ENCODE measurements at places on chromosomes 2 and 18. TPM values are rescaled to one million over a fixed set of nuclear protein-coding genes. Genes with fewer than 3 reads are reported as not detected.

The PDE11A gene
- not detected for total RNA-seq

- no peak for DNase-seq
Observed at GRCh38 chr2:68157002-68157401, 686 bp upstream of the PNO1 start.

DNA sequence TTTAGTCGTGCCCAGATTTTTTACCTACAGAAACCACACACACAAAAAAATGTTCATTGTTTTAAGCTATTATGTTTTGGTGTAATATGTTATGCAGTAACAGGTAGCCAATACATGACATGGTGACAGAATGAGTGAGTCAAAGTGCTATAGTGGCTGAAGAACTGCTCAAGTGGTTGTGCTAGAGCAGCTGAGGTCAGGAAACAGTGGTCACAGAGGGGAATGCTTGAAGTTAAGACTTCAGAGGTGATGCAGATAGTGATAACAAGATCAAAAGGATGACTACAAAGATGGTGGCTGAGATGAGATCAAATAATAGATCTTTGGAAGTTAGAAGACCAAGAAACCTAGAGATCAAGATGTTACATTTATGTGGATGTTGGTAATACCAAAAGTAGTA is 174.3 kb downstream of the KCNE4 start:
- no peak for DNase-seq

DNA sequence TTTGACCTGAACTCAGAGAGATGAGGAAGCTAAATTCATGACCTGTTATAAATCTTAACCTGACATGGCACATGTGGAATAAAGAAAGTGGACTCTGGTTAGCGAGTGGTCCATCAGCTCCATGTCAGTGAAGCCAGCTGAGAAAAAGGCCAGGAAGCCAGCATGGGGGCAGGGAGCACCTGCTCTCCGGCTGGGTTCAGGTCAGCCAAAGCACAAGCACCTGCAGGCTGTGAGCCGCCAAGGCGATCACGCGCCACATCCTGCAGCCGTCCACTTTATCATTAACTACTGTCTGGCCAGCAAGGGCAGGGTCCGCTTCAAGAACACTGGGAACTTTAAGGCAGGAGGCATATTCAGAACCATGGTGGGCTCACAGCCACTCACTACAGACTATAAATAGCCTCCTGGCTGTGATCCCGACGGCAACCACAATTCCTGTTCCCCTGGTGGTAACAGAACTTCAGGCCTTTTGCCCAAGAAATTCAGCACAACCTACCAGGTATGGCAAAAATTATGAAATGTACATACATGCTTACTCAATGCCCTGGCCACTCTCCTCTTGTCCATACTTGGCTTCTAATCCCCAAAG is 35.5 kb downstream of the ACVR1 start:
- no peak for DNase-seq

- no peak for DNase-seq
Observed at GRCh38 chr2:7819850-7820249, 862.0 kb upstream of the ID2 start.

GRCh38 chr18:46362533-46362932 is 258.3 kb downstream of the HAUS1 start:
- DNase-seq, result no peak

DNA sequence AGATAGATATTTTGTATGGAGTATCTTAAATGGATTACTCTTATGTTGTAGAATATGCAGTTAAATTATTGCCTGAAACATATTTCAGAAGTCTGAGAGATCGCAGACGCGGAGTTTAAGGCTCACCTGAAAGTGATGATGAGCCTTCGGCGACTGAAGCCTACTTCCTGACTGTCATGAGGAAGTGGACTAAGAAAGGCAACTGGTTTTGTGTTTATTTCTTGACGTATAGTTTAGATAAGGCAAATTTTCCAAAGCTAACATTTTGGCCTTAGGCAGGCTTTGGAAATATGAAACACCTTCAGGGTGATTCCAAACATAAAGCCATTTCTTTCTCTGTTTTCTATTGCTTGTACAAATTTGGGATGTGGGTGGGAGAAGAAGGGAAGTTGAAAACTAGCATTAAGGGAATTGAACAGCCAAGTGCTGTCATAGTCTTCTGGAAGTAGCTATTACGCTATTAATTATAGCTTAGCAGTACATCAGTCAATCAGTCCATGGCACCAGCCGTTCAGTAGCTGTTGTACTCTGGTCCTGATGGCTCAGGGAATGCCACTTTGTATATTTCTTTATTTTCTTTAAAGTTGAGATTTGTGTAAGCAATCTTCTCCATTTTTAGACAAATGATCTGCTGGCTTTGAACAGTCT is 1.5 kb downstream of the GRHL1 start:
- DNase-seq, result no peak

DNA sequence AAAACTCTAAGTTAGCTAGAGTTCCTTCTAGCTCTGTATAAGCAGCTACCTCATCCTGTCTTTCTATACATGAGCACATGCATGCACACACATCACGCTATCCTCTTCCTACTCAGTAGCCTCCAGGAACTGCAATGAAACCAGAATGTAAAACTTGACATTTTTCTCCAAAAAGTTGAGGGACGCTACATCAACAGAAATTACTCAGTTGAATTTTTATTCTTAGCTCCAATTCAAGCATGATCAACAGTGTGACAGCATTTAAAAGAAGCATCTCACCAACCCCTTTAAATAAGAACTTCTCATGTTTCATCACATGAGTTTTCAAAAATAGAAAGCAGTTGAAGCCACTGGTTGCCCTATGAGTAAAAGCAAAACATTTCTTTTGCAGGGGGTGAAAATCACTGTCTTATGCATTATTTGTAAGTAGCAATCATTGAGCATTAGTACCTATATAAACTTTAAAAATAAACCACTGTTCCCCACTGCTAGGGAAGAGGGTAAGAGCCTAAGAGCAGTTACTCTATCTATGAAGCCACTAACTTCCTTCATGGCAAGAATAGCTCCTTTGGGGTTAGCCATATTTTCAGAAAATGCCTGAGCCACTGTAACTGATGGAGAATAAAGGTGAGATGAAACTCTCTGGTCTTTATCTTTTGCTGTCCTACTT is 77.9 kb upstream of the ARL5A start:
- DNase-seq, result no peak

DNA sequence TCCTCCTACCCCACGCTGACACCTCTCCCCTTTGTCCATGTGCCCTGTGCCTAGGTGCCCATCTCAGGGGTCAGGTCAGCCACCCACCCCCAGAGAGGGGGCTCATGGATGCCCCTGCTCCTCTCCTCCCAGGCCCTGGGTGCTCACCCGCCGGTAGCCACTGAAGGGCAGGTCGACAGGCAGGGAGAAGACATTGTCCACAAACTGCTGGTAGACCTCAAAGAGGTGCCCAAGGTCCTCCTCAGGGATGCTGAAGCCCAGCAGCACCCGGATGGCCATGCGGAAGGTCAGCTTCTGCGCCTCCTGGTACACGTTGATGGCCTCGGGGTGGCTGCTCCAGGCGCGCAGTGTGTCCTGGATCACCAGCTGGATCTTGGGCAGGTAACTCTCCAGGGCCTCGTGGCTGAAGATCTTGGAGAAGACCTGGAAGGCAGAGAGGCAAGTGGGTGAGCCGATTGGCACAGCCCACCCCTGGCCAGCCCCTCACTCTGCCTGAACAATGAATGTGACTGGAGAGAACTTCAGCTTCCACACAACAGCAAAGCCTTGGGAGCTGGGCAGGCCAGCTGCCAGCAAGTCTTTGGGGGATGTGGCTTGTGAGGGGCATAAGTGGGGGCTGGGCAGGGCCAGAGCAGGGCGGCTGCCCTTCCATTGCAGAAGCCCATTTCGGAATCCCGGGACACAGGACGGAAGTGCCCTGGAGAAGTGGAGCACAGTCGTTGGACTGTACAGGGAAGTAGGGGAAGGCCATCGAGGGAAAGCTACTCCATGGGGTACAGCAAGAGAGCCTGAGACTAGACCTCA is 12.5 kb downstream of the CYP26B1 start:
- DNase-seq, result no peak

DNA sequence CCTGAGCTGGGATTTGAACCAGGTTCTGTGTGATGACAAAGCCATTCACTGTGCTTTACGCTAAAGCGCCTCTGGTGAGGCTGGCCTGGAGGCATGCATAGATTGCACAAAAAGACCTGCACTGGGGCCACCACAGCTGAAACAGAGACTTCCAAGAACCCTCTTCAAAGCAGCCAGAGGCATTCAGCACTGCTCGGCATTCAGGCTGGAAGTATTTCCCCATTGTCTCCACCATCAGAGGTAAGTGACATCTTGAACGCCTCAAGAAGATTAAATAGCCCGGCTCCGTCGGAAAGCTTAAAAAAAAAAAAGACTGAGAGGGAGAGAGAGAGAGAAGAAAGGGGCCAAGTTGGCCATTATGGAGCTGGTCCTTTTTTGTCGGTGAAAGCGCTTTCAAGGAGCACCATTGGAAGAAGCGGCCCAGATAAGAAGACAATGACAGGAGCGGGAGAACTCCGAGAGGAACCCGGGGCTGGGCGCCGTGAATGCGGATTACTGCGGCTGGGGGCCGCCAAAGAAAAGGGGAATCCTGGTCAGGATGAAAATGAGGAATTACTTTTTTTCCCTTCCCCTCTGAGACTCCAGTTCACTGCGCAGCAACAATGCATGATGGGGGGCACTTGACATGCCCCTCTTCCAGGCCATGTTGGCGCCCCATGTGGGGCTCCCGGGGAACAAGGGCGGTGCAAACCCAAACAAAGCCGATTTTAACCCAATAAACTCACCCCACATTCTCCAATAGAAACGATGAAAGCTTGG is 228.3 kb downstream of the MYCN start:
- DNase-seq, result no peak

The CKAP2L gene
- 4.1 TPM for total RNA-seq

The ABHD1 gene
- total RNA-seq, result not detected

- no peak for DNase-seq
Observed at GRCh38 chr2:140565756-140566155, 1565.1 kb downstream of the LRP1B start.

DNA sequence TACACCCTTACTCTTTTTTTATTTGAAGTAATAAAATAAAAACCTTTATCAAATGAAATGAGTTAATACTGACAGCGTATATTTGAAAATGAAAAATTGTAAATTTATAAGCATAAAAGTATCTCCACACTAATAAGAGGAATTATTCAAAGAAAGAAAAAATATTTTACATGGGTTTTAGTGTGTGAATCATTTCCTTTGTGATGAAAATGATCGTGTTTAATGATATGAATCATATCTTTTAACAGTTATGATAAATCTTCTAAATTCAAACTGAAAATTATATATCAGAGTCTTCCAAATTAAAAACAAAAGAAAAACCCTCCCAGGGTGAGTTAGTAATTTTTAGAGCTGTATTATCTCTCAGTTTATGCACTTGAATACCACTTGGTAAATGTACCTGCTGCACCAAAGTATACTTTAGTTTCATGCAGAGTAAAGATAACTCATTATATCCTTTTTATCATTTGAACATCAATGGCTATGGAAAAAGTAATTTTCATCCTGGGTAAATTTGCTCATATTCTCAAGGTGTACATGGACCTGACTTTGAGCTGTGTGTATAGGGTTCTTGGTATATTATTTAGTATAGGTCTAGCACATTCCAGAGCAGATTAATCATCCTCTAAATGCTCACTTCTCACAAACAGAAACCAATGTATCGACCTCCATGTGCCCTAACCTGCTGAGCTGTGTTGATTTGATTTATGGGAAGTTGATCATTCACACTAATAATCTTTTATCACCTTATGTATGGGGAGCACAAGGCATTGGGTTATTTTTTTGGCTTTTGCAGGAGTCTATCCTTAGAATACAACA is 98.7 kb upstream of the VWC2L start:
- no peak for DNase-seq

The NAT8 gene
- not detected for total RNA-seq

DNA sequence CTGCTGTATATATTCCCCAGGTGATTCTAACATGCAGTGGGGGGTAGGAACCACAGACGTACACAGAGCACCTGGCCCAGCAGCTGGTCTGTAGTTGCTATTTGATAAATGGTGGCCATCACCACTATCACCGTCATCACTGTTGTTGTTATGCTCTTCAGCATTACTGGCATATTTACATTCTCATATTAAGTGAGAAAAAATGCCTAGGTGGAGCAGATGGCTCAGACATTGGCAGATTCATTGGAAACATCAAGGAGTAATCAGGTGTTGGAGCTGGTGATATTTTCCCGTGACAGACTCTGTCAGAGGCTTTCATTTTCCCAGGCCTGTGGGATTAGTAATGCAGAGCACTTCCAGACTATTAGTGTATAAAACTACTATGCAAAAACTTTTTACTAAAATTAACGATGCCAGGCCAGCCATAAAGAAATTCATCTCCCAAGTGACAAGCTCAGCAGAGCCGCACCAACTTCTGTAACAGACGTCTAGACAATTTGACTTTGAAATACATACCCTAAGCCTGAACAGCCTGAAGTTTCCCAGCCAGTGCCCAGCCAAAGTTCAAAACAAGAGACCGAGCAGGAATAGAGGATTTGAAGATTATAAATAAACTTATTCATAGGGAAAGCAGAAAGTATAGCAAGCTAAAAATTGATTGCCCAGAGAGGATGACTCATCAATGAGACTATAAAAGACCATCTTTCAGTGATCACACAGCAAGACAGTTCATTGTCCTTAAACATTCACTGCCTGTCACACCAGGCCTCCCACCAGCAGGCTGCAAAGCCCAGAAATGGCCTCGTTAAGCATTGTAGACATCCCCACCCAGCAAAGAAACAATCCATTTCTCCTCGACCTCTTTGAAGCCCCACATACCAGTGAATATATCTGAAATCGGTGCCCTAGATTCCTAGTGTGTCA is 247.4 kb upstream of the CHAC2 start:
- no peak for DNase-seq

The ZNF397 gene
- 14.9 TPM for total RNA-seq

GRCh38 chr2:203934711-203935438 is 1.7 kb upstream of the ICOS start:
- DNase-seq, result no peak

The TFCP2L1 gene
- 0.08 TPM for total RNA-seq

The CD8B2 gene
- 0.11 TPM for total RNA-seq

GRCh38 chr2:18077704-18078103 is 199.2 kb downstream of the KCNS3 start:
- no peak for DNase-seq

The IGFBP2 gene
- total RNA-seq, result 1.4 TPM

- DNase-seq, result no peak
Observed at GRCh38 chr18:38362286-38362792, 796.7 kb upstream of the CELF4 start.

The LHCGR gene
- total RNA-seq, result not detected

DNA sequence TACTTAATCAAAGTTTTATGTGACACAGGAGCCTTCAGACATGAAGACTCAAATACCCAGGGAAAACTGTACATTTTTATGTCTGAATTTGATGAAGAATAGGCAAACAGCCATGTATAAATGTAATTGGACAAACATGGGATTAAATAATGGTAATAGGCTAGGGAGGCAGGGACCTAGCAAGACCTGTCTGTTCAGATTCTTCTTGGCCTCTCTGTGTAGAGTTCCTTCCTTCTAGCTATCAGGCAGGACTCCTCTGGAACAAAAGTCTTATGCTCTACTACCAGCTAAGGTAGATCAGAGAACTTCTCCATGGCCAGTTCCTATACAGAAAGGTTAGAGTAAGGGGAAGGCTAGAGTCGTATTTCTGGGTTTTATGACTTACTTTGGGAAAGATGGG is 9.5 kb upstream of the PARD3B start:
- DNase-seq, result no peak

The CDK15 gene
- total RNA-seq, result not detected

Data from activated T-cell treated with anti-CD3 and anti-CD28 coated beads, Interleukin-2, amount 50 U/mL, for 4 hours (primary cell).